ENCODE measurements at places on chromosomes 16 and 17.

- DNase-seq: no peak
Observed at GRCh38 chr17:47243737-47244598, 9.7 kb upstream of the ITGB3 start.

- no peak for DNase-seq
Observed at GRCh38 chr17:68634345-68634876, 33.2 kb upstream of the FAM20A start.

DNA sequence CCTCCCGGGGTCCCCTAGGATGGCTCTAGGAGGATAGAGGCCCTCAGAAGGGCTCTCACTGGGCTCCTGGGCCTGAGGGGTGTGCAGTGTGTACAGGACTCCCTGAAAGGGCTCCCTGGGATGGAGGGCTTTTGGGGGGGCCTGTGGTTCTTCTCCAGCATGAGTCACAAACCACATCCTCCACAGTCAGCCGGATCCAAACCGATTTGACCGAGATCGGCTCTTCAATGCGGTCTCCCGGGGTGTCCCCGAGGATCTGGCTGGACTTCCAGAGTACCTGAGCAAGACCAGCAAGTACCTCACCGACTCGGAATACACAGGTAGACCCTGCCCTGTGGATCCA lies 4.5 kb downstream of the TRPV2 start:
- no peak for DNase-seq

DNA sequence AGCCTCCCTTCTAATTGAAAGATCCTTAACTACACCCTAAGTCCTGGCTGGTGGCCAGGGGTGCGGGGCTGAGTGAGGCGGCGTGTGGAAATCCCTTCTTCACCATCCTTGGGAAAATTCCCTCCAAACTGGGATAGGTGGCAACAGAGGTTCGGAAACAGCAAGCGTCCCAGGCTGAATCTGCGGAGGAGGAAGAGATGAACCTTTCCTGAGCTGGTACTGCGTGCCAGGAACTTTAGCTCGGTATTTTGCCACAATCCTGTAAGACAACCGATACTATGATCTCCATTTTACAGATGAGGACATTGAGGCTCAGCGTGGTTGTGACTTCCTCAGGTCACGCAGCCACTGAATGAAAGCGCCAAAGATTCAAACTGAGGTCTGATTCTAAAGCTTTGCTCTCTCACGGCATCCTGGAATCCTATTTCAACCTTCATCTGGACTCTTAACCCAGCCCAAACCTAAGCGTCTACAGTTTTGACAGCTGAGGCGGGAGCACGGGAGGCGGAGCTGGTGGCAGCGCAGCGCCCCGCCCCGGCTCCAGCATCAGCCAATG lies 583 bp upstream of the CYLD start:
- no peak for DNase-seq

- DNase-seq: no peak
Observed at GRCh38 chr17:45093444-45094110, 32.5 kb downstream of the NMT1 start.

DNA sequence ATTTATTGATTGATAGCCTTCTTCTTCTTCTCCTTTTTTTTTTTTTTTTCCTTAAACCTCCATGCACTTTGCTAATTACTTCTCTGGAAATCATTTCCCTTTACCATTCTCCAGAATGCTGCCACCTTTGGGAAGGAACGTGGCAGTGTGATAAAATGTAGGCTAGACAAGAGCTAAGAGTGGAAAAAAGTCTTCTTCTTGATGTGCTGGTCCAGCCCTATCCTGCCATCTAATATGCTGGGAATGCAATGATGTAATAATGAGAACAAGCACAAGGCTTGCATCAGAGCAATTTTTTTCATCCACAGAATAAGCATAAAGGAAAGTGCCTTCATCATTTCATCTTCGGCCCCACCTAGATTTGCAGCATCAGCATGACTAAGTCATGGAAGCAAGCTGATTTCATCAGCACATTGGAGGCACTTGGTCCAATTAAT lies 128.7 kb upstream of the ZFHX3 start:
- no peak for DNase-seq

- DNase-seq: no peak
Observed at GRCh38 chr16:20089246-20089965, 15.7 kb upstream of the GPR139 start.

DNA sequence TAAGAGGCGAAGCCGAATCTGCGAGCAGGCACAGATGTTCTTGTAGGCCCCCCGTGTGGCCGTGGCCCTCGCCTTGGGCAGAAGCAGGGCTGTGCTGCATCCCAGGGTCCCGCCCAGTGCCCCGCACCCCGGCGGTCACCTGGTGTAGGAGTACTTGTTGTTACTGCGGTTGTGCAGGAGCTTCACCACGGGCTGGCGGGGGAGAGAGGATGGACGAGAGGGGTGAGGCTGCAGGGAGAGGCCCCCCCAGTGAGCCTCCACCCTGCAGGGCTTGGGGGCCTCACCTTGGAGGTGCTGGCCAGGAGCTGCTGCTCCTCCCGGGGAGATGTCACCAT lies 11.4 kb downstream of the ASPHD1 start:
- no peak for DNase-seq

DNA sequence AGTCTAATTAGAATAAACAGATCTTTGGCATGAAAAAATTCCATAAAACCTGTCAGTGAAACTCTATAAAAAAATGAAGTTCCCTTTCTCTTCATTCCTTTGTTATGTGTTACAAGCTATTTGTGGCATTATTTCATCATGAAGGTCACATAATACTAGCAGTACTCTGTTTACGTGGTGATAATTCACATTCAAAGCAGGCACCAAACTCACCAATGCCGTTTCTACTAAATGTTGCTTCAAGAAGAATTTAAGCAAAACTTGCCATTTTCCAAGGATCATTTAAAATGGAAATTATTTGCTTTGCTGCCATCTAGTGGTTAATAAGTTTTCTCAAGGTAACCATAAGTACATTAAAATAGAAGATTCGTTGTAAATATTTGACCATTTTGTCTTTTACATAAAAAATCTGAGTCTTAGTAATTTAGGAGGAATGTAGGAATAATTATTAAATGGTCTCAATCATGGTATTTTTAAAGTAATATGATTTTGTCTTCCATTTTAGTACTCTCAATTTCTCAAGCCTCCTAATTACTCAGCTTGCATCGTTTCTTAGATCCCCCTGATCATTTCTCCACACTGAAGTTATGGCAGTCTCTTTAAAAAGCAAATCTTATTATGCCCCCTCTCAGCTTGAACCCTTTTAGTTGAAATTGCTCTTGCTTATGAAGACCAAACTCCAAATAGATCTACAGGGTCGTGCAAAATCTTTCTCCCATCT lies 80.8 kb downstream of the OMG start:
- peak; percentile 41 for DNase-seq

GRCh38 chr16:22753451-22753850 lies 60.5 kb upstream of the HS3ST2 start:
- DNase-seq: no peak

- no peak for DNase-seq
Observed at GRCh38 chr17:52710363-52710901, 551.9 kb upstream of the CA10 start.

DNA sequence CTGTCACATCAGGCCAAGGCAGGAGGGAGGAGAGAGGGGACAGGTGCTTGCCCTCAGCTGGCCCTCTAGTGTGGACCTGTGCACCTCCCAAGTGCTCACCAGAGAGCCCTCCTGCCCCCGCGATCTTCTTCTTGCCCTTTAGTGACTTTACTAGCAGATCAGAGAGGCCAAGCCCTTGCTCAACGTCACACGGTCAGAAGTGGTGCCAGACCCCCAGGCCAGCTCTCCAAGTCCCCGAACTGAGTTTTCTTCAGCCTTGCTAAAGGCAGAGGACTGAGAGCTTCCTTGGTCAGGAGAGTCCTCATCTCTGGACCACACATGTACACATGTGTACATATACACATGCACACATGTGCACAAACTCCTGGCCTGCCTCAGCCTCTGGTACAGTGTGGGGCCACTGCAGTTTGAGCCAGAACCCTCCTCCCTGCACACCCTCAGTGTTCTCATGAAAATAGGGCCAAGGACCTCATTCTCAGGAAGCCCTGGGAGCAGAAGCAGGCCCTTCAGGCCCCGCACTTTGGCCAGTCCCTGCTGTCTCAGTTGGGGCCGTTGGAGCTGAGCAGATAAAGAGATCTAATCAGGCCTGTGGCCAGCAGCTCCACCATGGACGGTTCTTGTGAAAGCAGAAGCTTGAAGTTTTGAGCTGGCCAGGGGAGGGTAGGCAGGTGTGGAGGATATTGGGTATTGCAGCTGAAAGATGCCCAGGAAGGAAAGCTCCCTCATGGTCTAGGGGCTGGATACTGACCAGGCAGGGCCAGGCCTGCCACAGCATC lies 7.4 kb upstream of the EPX start:
- no peak for DNase-seq

- no peak for DNase-seq
Observed at GRCh38 chr16:33877-34647, 19.3 kb downstream of the POLR3K start.

DNA sequence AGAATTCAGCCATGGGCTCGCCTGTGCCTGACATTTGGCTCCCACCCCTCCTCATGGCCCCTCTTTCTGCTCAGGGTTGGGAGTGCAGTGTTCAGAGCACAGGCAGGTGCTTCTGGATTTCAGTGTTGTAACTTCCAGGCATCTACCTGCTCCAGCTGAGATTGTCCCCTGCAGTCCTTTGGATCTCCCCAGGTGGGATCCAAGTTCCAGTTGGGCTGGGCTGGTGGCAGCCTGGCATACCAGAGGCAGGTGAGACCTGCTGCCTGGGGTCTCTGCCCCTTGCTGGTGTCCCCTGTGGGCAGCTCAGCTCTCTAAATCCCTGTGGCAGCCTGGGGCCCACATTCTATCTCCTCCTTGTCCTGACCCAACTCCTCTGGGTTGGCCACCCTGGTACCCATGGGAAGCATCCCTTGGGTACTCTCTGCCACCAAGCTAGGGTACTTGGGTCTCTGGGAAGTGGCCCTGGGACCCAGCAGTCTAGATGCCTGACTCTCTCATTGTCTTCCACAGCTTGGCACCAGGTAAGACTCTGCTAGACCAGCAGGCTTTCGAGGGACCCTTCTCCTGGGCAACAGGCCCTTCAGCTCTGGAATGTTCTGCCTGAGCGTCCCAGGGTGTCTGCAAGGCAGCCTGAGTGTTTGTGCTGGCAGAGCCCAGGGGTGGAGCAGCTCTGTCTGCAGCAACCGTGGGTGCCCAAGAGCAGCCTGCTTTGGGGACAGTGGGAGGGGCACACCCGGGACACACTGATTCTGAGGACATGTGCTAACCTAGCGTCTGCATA lies 42.5 kb downstream of the DNAH17 start:
- no peak for DNase-seq

DNA sequence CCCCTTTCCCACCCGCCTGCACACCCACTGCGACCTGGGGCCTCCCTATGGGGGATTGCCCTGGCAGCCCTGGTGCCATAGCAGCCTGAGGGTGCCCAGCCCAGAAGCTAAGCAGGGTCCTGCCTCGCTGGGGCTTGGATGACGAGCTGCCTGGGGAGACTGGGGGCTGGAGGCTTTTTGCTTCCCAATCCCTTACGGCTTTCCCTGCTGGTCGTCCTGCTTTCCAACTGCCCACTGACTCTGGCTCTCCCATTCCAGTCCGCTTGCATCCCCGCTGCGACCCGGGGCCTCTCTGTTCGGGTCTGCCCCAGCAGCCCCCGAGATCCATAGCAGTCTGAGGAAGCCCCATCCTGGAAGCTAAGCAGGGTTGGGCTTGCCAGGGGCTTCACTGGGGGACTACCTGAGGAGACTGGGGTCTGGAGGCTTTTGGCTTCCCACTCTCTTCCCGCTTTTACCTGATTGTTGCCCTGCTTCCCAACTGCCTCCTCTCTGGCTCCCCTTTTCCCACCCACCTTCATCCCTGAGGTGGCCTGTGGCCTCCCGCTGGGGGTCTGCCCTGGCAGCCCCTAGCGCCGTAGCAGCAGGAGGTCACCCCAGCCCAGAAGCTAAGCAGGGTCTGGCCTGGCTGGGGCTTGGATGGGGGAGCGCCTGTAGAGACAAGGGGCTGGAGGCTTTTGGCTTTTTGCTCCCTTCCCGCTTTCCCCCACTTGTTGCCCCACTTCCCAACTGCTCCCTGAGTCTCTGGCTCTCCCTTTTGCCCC lies 2292.8 kb downstream of the TP53TG3F start:
- no peak for DNase-seq

DNA sequence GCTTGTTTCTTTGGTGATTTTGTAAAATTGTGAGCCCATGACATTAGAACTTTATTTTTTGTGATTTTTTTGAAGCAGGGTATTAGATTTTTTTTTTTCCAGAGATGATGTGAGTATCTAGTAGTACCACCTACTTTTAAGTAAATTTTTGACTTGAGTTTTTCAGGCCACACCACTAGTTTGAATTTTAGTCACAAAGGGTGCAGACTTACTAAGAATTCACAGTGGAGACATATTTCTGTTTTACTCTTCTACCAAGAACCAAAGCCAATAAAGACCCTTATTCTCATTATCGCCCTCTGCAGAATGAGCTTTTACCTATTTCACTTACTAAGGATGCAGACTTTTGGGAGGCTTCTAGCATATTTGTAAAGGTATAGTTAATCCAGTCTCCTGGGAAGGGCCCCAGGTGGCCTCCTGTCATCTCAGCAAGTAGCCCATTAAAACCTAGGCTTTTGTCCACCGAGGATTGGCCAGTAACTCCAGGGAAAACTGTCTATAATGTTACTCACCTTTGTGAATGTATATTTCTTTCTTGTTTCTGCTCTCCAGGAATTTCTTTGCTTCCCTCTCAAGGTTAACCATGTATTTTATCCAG lies 30.6 kb downstream of the NLK start:
- no peak for DNase-seq

GRCh38 chr16:15493466-15494180 lies 59.2 kb downstream of the BMERB1 start:
- peak; percentile 56 for DNase-seq

GRCh38 chr17:82230609-82231311 lies 1.9 kb downstream of the SLC16A3 start:
- no peak for DNase-seq

- DNase-seq: no peak
Observed at GRCh38 chr16:30912794-30913412, 10.5 kb upstream of the FBXL19 start.

DNA sequence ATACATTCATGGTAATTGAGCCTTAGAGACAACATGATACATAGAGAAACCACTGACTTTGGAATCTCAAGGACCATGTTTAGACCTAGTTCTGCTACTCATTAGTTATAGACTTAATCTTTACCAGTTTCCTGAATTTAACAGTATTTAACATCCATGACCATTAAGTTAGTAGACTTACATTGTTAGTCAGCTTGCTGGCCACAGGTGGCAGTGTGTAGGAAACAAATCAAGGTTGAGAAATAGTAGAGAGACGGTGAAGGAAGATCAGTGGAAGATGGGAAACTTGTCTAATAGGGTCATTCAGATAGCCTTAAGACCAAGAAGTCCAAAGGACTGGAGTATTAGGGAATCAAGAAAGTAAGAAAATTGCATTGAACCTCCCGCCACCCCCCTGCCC lies 31.0 kb downstream of the OMG start:
- DNase-seq: no peak

DNA sequence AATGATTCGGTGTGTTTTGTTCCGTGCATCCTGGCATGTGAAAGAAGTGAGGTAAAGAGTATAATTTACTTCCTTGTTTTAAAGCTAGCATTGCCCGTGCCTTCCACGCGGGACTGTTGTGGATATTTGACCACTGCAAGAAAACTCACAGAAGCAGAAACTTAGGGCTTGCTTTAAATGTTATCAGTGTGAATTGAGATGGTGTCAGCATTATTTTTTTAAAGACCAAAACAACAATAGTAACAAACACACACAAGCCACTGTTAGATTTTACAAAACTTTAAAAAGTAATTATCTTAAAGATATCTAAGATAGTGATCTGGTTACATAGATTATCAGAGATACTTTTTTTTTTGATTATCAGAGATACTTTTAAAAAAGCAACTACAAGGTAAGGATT lies 47.4 kb downstream of the WWOX start:
- DNase-seq: no peak

Data from NCI-H1694 (cell line).